ENCODE measurements at places on chromosomes 11 and 22.

- DNase-seq: no peak
Measured at GRCh38 chr11:70054004-70054403, 24.1 kb upstream of the ANO1 start.

DNA sequence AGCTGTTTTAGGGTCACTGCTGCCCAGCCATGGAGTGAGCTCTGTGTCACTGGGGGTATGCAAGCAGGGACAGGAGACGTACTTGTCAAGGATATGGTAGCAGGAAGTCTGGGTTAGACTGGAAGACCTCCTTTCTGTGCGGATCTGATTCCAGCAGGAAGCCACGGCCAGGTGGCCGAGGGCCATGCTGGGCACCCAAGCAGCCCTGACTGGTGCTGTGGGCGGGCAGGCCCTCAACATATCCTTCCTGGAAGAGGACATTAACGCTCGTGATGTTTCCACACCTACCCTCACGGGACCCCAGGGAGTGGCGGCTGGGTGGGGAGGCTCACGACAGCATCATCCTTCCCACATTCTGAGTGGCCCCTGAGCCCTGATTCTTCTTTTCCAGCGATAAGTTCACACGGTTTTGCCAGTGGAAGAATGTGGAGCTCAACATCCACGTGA, 8.7 kb upstream of the ANKRD13D start:
- DNase-seq: no peak

DNA sequence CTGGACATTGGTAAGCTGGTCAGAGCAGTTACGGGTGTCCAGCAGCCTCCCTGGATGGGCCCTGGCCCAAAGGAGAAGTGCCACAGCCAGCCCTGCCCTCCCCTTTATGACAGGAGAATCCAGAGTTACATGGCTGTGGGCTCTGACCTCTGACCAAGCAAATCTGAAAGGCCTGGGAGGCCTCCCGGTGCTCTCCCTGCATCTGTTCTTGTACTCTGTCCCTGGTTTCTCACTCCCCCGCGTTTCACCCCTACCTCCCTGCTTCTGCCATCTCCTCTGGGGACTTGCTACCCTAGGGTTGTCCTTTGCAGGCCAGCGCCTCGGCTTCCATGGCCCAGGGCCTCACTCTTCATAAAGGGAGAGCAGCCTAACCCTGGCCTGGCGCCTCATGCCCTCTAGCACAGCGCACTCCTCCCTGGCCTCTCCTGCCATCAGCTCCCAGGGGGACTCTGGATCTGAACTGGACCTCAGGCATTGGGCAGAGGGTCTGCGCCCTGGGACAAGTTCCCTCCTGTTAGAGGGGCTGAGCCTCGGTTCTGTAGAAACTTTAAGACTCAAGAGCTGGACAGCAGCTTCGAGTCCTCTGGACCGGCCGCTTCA, 10.7 kb downstream of the PICK1 start:
- DNase-seq: no peak

DNA sequence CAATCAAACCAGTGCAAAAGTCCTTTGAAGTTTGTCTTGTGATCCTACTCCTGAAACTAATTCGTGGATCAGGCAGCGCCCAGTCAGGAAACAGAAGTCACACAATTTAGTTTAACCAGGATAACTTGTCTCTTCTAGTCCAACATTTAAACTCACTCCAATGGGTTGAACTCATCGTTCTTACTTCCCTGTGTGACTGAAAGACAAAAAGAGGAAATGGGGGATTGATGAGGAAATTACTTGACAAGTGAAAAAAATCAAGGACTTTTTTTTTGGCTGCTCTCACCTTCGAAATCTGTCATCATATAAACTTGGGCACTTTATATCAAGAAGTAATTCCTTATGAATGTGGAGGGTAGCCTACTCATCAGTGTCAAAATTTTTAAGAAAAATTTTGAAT, 78.4 kb downstream of the HSD17B12 start:
- DNase-seq: no peak

DNA sequence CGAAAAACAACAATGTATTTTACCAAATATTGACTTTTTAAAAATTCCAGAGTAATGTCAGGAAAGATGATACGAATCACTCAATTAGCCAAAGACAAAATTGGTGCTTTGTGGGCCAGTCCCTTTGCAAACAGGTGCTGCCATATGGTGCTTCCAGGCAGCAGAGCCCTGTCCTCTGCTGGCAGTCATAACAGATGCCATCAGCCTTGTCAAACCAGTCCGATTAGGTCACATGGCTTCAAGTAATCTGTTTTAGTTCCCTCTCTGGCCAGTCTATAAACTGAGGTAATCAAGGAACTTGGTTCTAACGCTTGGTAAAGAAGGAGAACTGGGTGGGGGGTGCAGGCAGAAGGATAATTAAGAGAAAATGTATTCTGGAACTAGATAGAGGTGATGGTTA, 49.1 kb upstream of the CAPRIN1 start:
- no peak for DNase-seq

DNA sequence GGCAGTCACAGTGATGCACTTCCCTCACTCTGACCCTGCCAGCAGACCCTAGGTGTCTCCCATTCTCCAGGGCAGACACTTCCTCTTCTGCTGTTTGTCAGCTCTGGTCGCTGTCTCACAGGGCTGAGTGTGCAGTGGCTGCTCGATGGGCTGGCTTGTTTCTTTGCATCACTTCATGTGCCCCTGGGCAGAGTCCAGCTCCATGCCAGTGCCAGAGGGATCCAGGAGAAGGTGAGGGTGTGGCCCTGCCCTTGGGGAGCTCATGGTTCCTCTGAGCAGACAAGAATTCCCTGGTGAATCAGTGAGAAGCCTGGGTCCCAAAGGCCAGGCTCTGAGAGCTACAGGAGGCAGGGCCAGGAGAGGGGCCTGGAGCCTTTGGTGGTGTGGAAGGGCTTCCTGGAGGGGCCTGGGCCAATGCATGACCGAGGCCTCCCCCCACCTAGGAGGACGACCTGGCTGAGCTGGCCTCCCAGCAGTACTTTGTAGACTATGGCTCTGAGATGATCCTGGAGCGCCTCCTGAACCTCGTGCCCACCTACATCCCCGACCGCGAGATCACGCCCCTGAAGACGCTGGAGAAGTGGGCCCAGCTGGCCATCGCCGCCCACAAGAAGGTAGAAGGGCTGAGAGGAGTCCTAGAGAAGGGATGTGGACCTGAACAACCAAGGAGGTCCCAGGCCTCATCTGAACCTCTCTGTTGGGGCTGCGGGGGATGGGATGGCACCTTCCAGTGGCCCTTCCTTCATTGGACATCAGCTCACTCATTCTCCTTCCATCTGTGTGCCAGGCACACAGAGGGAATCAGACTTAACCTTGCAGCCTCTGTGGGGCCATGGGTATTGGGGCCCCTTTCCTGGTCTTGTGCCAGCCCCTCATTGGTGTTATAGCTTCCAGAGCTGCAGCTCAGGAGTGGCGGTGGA, 66.1 kb downstream of the MYO7A start:
- no peak for DNase-seq

DNA sequence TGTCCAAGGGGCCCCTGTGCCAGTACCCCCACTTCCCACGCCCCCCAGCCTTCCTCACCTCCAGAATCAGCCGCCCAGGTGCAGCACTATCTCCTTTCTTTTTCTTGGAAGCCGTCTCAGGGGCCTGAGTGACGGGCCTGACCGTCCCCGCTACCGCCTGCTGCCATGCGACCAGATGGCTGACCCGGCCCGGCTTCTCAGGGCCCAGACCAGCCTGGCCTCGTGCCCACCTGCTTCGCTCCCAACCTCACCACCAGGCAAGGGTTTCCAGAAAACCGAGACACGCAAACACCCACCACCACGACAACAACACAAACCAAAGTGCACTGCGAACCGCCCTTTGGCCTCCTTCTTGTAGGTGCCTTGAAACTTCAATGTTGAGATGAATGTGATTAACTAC, 39.1 kb downstream of the MACROD1 start:
- DNase-seq: no peak

GRCh38 chr11:111703576-111703975, 62.6 kb downstream of the PPP2R1B start:
- DNase-seq: no peak

DNA sequence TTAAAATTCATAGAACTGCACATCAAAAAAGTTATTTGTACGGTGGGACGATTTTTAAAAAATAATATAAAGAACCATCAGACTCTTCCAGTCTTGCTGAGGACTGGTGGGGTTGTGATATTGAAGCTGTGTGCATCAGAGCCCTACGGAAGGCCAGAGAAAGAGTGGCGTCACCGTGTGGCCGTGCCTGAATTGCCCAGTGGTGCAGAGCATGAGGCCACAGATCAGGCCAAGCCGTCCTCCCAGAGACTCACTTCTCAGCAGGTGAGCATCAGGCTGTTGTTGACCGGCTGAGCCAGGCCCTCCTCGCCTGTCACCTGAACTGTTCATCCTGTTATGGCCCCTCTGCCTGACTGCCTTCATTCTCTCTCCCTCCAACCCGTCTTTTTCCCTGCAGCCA, 1013.9 kb downstream of the TBC1D22A start:
- DNase-seq: no peak

GRCh38 chr22:21862386-21863245, 4.8 kb downstream of the MAPK1 start:
- no peak for DNase-seq

GRCh38 chr11:99370549-99371216, 349.9 kb downstream of the CNTN5 start:
- DNase-seq: peak; percentile 60

- no peak for DNase-seq
Measured at GRCh38 chr11:64717268-64717578, 5.8 kb downstream of the NRXN2 start.

DNA sequence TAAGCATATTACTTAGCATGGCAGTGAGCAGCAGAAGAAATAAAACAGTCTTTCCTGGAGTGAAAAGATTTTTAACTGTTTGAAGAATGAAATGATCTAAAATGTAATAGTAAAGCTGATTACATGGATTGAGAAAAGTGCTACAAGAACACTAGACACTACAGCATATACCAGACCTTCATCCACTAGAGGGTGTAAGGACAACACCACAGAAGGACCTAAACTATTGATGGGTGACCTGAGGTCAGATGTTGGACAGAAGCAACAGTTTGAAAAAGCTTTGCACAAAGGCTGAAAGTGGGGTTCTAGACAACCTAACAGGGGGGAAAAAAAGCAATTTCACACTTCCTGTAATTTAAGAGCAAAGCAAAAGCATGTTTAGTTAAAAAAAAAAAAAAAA, 97.7 kb downstream of the RBFOX2 start:
- peak; percentile 80 for DNase-seq

GRCh38 chr22:45344334-45344733, 34.6 kb downstream of the FAM118A start:
- DNase-seq: peak; percentile 10
